ENCODE measurements at places on chromosomes 3 and 15.

DNA sequence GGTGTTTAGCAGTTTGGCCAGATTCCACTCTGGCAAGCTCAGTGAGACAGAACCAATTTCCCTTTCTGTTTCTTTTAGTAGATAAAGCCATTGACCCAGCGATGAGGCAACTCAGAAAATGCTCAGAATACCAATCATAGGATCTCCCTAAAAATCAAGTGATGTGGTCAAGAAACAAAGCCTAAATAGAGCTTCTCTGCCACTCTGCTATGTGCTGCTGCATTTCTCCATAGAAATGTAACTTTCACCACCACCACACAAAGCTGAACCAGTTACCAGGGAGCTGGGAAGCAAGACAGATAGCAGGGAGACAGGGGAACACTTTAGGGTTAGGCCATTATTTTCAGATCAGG, 109.8 kb downstream of the RPL22L1 start:
- DNase-seq, result no peak

DNA sequence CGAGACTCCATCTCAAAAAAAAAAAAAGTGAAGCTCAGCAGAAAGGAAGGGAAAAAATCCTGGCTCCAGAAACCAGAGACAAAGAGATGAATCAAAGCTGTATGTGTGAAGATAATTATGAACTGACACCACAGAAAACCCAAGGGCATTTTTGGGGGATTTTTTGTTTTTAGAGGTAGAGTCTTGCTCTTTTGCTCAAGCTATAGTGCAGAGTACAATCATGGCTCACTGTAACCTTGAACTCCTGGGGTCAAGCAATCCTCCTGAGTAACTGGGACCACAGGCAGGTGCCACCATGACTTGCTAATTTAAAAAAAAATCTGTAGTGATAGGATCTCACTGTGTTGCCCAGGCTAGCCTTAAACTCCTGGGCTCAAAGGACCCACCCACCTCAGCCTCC, 22.8 kb downstream of the HCLS1 start:
- no peak for DNase-seq

DNA sequence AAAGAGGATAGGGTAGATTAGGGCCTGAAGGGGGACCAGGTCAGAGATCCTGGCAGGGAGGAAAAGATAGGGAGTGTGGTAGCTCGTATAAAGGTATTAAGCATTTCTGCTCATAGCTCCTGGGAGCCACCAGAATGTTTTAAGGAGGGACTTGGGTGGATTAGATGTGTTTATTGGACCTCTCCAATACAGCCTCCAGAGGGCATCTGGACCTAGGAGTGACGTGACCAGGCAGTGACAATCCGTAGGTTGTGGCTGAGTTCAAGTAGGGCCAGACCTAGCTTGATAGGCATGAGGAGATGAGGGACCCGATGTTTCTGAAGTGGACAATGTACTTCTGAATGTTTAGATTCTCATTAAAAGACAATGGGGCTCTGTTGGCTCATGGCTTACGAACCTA, 435.2 kb downstream of the MCTP2 start:
- no peak for DNase-seq

- DNase-seq, result no peak
These were observed 42.2 kb downstream of the FOXP1 start for GRCh38 chr3:71541313-71541712.

Measured in COR-L47 (cell line).